Adrenal gland (tissue), 19 donors: ENCODE measurements at places on chromosomes 4 and X. TPM values are rescaled to one million over a fixed set of nuclear protein-coding genes. Genes with fewer than 3 reads are reported as not detected.

DNA sequence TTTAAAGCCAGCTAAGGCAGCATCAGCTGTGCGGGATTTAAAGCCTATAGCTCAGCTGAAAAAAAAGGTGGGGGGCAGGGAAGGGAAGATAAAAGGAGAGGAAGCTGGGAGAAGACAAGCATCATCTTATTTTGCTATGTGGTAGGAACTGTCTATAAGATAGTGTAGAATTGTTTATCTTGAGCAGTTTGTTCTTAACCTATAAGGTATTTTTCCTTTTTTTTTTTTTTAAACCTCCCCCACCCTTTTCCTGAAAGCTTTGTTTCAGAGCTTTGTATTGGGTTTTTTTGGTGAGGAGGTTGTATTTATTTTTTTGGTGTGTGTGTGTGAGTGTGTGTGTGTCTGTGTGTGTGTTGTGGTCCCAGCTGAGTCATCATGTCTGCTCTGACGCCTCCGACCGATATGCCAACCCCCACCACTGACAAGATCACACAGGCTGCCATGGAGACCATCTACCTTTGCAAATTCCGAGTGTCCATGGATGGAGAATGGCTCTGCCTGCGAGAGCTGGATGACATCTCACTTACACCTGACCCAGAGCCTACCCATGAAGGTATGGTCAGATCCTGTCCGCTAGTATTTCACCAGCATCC lies 531 bp downstream of the RUFY3 start:
- DNase-seq = peak; percentile 55

Gene HSFX4
- total RNA-seq = not detected

DNA sequence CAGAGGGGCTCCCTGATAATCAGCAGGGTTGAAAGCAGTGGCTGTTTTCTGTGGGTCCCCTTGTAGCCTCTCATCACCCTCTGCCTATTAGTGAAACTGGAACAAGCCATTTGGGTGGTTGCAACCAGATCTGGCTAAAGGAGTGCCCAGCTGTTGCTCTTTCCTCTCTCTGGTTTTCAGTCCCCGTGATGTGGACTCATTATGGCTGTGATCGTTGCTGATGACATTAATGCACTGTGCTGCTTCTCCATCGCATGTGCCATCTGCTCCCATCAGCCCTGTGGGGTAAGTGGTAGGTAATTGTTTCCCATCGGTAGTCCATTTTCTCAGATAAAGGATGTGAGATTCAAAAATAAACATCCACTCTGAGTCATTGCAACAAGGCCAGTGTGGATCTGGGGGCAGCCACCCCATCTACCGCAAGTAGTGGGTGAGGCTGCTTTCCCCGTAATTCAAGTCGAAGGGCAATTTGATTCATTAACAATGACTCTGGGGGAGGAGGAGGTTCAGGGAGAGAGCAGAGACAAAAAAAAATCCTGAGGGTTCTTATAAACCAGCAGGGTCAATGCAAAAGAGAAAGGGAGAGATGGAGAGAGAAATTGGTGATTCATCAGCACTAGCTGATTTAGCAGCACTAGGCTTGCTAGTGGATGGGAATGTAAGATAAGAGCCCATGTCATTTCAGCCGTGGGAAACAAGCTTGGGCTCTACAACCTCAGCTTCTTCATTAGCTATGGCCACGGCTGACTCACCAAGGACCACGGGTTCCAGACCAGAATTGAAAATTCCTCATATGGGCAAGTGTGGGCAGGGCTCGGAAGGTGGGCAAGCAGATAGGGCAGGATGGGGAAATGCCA lies 357.8 kb downstream of the MID1IP1 start:
- peak; percentile 35 for DNase-seq

DNA sequence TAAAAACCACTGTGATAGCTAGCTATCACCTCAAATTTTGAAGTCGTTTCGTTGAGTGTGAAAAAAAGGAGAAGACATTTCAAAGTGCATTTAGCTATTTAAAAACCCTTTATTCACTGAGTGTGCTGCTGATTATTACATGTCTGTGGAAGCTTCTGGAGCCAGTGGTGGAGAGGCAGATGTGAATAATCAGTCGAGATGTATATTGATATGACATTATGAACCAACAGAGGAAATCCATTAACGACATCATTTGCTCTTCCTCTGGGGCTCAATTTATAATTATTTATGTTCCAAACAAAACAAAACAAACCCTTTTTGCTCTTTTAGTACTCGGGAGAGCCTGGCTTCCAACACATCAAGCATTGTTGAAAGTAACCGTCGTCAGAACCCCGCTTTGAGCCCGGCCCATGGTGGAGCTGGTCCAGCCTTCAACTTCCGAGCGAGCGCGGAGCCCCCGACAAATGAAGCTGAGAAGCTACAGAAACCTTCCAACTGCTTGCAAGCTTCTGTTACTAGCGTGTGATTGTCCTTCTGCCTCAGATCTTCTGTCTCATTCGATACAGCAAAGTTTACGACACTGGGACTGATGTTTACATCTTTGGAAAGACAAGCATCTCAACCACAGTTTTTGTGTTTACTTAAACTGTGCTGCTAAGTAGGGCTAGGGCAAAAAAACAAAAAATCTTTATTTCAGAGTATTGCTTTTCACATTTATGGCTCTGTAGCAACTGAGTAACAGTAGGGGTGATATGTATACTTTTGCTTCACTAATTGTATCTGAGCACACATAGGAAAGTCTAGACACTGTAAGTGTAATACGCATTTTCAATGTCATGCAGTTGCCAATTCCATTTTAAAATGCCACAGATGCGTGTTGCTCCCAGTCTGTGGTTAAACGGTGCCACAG lies 111.9 kb downstream of the STOX2 start:
- DNase-seq = no peak

GRCh38 chr4:71526637-71527406 lies 188.0 kb downstream of the SLC4A4 start:
- DNase-seq = no peak

GRCh38 chr4:28835501-28835900 lies 1884.7 kb upstream of the PCDH7 start:
- DNase-seq = no peak

Gene TEC
- total RNA-seq = 4.7 TPM

Gene PDGFC
- total RNA-seq = 53.3 TPM

Gene F11
- total RNA-seq = not detected

Gene MCUB
- total RNA-seq = 3.6 TPM

Gene KCND1
- total RNA-seq = 1.5 TPM

Gene DHX15
- total RNA-seq = 77.0 TPM

DNA sequence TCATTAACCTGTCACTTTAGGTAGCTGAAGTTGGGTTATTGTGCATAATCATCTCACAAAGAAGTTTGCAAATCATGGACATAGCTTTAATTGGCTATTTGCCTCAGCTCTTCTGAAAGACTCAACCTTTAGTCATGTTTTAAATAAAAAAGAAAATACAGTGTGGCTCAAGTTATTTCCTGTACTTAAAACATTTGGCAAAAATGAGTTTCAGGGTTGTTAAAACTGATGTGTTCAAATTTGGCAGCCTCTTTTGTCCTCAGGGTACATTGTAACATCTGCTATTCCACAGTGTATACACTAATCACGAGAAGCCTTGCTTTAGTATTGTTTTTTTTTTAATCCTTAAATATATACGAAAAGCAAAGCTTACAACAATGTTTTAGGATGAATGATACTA lies 31.5 kb upstream of the HPGD start:
- DNase-seq = no peak

- no peak for DNase-seq
These were observed 231.0 kb downstream of the ADAMTS3 start for GRCh38 chr4:72338060-72338459.

GRCh38 chr4:146032234-146032860 lies 93.7 kb upstream of the ZNF827 start:
- no peak for DNase-seq

DNA sequence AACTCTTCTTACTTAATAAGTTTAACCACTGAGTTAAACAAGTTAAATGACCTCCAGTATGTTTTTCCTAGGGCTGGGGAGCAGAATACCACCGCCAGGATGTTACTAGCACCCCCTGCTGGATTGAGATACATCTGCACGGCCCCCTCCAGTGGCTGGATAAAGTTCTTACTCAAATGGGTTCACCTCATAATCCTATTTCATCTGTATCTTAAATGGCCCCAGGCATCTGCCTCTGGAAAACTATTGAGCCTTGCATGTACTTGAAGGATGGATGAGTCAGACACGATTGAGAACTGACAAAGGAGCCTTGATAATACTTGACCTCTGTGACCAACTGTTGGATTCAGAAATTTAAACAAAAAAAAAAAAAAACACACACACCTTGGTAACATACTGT lies 61.5 kb upstream of the MMAA start:
- DNase-seq = peak; percentile 57

Gene CXXC4
- total RNA-seq = 2.9 TPM

Gene CT83
- total RNA-seq = not detected
